ENCODE measurements at places on chromosomes 7 and 10.

DNA sequence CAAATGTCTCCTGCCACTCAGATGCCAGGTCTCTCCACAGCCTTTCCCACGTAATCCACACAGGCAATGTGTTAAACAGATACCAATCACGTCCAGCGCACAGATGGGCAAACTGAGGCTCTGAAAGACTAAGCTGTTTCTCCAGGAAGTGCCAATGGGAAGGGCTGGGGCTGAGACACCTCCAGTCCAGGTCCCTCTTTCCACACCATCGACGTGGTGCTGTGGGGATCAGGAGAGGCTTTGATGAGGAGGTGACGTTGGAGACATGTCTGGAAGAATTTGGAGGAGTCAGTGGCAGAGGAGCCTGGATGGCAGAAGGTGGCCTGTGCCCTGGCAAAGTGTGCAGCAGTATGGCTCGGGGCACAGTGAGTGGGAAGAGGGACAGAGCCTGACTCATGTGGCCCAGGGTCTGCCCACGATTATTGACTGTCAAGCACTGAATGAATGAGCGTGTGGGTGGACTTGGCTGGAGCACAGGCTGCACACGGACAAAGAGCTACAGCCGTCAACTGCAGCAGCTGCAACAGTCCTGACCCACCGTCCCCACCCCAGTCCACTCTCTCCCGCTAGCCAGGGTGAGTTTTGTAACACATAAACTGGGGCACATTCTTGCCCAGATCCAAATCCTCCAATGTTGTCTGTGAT, 40.8 kb upstream of the HSPA12A start:
- no peak for DNase-seq

- DNase-seq: no peak
Measured at GRCh38 chr7:25308906-25309705, 80.8 kb upstream of the NPVF start.

- no peak for DNase-seq
Measured at GRCh38 chr10:103021900-103022293, 103.8 kb downstream of the CNNM2 start.

DNA sequence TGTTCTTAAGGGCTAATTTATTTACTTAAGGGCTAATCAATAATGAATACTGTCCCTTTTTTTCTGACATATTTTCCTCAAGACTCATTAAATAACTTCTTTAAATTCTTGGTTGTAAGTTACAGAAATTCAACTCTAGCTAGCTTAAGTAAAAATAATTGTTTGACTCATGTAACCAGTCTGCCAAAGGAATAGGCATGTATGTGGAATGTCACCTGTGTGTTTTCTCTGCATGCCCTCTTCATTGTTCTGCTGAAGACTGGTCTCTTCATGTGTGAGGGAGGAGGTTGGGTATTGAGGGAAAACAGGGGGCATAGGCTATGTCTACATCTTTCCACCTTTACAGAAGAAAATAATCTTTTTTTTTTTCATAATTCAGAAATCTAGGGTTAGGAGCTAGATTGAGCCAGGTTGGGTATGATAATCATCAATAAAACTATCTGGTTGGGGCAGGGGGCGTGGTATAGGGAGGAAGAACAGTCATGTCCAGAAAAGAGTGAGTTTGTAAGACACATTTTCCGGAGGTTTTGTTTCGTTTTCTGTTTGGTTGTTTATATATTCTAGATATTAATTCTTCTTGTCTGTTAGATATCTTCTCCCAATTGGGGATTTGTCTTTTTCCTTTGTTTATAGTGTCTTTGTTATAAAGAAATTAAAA, 37.9 kb downstream of the EXOC4 start:
- DNase-seq: no peak

- DNase-seq: no peak
Measured at GRCh38 chr7:66460921-66461361, 167.7 kb upstream of the KCTD7 start.

GRCh38 chr10:17176091-17176490, 25.4 kb downstream of the TRDMT1 start:
- no peak for DNase-seq

GRCh38 chr10:63286754-63287264, 153.7 kb downstream of the NRBF2 start:
- DNase-seq: no peak

DNA sequence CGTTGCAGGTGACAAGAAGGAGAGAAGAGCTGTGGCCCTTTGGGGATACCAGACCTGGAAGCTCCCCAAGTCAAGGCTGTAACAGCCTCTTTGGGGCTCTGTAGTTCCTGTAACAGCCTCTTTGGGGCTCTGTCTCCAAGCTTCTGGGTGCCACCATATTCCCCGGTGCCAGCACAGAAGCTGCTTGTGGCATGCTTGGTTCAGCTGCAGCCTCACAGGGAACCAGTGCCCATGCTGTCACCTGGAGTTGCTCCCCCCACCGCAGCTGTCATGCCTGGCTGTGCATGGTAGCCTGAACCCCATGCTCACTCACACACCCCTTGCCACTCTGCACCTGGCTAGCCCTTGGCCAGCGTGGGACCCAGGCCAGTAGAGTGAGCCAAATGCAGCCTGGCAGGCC, 109.1 kb downstream of the ELAPOR2 start:
- DNase-seq: no peak

- DNase-seq: no peak
Measured at GRCh38 chr10:112260831-112261230, 22.4 kb upstream of the TECTB start.

- no peak for DNase-seq
Measured at GRCh38 chr7:30829471-30829870, 58.3 kb downstream of the MINDY4 start.

- no peak for DNase-seq
Measured at GRCh38 chr10:88064608-88065382, 201.4 kb downstream of the PTEN start.

DNA sequence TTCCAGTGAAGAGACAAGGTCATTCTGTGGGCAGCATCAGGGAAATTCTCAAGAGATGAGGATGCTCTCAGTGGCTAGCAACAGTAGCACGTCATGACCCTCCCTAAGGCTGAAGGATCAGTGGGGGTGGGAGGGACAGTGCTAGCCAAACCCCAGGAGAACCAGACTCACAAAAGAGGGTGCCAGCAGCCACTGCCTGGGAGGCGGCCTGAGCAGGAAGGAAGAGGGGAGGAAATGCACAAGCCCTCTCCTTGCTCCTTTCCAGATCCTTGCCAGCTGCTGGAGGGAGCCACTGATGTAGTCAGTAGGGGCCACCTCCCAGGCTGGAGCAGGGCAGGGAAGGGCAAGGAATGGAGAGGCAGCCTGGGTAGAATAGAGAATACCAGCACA, 302.7 kb downstream of the RPS24 start:
- no peak for DNase-seq

DNA sequence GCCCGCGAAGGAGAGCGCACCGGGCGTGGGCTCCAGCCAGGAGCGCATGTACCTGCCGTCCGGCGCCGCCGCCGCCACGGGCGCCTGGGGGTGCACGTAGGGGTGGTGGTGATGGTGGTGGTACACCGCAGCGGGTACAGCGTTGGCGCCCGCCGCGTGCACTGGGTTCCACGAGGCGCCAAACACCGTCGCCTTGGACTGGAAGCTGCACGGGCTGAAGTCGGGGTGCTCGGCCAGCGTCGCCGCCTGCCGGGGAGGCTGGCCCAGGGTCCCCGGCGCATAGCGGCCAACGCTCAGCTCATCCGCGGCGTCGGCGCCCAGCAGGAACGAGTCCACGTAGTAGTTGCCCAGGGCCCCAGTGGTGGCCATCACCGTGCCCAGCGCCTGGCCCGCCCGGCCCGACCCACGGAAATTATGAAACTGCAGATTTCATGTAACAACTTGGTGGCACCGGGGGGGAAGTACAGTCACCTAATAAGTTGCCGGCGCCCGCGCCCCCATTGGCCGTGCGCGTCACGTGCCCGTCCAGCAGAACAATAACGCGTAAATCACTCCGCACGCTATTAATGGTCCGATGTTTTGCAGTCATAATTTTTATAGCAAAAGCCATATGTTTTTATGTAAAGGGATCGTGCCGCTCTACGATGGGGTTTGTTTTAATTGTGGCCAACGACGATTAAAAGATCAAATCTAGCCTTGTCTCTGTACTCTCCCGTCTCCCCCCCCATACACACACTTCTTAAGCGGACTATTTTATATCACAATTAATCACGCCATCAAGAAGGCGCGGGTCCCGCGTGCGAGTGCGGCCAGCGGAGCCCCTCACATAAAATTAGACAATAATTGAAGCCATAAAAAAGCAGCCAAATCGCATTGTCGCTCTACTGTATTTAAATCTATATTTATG, at the start of gene HOXA9:
TSS of gene HOXA9 (minus strand) at position 449 of the 907 bp plus-strand sequence. CDS start at position 369, 80 bp downstream.
- no peak for DNase-seq

DNA sequence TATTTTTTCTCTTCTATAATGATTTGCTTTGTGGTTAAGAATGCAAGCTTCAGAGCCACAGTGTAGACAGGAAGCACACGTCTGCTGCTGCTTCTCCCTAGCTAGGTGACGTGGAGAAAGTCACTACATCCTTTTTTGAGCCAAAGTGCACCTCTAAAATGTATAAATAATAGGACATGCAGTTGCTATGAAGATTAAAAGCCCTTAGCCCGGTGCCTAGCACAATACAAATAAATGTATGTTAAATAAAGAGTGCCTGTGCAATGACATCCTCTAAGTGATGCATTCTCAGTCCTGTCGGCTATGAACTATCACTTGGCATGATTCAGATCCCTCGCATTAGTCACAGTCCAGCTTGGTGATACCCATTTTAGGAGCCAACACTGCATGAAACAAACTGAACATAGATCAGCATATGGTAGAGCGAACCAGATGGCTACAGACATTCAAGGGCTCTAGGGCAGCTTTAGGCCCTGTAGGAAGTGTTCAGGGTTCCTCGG, 4.8 kb upstream of the TRDMT1 start:
- DNase-seq: peak; percentile 41

DNA sequence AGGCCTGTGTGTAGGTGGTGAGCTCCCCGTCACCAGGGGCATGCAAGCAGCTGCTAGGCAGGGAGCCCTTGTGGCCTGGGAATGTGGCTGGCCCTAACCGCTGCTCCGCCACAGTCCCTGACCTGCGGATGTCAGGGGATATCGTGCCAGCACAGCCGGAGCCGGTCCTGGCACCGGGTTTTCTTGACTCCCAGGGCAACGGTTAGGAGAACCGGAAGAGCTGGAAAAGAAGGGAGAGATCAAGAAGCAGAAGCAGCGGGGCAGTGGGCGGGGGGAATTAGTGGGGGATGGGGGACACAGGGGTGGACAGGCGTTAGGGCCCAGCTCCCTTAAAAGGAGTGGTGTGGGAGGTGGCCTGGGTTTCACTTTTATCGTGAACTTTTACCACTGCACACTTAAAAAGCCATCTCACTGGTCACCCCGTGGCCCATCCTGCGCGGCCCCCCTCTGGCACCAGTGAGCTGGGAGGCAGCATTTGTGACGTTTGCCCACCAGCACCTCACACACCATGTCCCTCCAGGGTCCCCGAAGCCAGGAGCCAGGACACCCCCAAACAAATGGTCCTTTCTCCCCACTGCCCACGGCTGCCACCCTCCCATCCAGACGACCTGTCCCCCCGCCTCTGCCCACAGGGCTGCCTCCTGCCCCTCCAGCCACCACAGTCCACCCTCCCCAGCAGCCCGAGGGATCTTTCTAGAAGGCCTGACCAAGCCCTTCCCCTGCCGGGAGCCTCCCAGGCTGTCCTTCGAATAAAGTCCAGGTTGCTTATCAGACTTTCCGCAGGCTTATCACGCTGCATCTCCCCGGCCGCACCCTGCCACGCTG, 1.8 kb upstream of the MICALL2 start:
- no peak for DNase-seq

DNA sequence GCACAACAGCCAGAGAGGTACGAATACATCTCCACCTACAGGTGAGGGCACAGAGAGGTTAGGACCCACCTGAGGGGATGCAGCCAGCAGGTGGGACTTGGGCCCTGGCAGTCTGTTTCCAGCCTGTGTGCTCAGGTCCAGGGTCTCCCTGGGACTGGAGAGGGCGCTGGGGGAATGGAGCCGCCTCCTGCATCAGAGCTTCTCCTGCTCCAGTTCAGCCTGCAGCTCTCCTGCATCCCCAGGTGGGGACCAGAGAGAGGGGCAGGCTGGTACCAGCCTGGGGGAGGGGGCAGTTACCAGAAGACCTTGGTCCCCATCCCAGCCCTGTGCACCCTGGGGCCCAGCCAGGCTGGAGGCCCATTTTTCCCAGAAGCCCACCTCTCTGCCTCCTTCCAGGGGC, 80.7 kb downstream of the LHPP start:
- no peak for DNase-seq

DNA sequence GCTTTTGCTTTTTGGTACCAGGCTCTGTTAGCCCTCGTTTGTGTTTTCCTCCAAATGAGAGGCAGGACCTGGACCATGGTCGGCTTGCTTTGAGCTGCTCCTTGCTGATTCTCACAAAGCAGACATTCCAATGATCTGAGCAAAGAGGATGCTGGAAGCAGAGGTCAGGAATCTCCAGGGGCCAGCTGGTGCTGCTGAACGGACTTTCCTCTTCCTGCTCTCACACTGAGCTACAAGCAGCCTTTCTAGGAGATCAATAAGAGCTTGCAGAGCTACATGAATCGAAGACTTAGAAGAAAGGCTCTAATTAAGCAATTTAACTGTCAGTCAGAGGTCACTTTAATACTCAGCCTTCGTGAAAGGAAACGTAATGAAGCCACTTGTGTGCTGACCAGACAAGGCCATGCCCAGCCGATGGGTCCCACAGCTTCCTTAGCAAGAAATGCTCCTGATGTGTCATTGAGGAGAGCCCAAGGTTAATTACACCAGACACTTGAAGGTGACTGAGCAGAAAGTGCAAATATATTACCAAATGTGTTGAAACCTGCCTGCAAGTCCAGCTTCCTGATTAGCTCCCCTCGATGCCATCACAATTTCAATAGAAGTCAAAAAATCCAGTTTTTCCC, 151.3 kb upstream of the RSU1 start:
- DNase-seq: no peak

DNA sequence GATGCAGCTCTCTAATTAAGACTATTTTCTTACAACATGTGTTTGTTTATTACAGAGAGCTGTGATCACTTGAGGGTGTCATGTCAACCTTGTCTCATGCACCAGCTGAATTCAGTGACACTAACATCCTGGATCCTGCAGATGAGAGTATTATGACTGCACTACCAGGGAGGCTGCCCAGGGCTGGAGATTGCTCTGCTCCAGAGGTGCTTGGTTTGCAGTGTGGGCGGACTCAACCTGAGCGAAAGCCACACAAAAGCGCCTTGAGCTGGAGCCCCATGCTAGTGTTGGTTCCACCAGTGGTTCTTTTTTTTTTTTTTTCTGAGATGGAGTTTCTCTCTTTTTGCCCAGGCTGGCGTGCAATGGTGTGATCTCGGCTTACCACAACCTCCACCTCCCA, 33.8 kb upstream of the ATXN7L1 start:
- no peak for DNase-seq

GRCh38 chr10:72334825-72335393, 19.8 kb downstream of the DNAJB12 start:
- peak; percentile 89 for DNase-seq

DNA sequence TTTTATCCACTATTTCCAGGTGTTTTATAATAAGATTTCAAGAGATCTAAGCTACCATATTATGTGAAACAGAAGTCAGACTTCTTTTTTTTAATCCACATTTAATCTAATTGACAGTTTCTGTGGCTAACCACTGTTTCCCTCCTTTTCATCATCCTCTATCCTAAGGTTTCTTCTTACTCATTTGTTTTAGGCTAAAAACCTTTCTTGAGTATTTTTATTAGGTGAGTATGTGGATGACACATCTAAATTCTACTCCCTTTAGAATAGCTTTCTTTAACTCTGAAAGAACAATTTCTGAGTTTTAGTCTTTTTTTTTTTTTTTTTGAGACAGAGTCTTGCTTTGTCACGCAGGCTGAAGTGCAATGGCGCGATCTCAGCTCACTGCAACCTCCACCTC, 62.7 kb downstream of the NPY start:
- no peak for DNase-seq

GRCh38 chr7:106772655-106773108, 92.4 kb upstream of the PIK3CG start:
- no peak for DNase-seq

- DNase-seq: no peak
Measured at GRCh38 chr10:50600286-50600685, 23.5 kb downstream of the SGMS1 start.

Data from effector memory CD4-positive, alpha-beta T cell (primary cell).